ENCODE measurements at places on chromosomes 5 and 9.

- no peaks in the 10 kb centered on the region for H3K36me3 ChIP-seq
- no peak for DNase-seq
- H3K4me1 ChIP-seq: no peaks in the 10 kb centered on the region
- no peaks in the 10 kb centered on the region for H3K27me3 ChIP-seq
Observed at GRCh38 chr5:138372225-138372624, 19.7 kb downstream of the KDM3B start.

DNA sequence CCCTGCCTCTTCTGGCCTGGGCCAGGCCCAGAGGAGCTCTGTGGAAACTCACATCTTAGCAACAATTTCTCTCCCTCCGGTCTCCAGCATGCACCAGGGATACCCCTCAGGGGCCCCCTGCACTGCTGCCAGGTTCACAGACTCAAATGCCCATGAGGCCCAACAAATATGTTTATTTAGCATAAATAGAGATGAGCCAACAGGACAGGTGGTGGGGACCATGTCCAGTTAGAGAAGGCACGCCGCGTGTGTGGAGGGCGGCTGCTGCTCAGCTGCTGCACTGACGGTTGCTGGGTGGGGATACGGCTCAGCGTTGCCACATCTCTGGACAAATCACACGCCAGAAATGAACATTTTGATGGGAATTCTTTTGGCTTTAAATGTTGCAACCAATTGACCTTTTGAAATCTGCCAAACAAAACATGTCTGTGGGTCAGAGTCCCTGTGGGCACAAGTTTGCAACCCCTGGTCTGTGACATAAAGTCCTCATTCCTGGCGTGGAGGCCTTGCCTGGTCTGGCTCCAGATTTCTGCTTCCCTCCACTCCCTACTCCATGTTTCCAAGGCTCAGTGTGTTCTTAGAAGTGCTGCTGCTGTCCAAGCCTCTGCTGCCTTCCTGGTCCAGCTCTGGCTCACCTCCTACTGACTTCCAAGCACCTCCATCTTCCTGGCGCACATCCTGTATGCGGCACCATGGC lies 88.9 kb downstream of the AMBP start:
- no peak overlapping the region for H3K27ac ChIP-seq
- no peak for DNase-seq

GRCh38 chr9:16458696-16459420 lies 411.6 kb downstream of the BNC2 start:
- no peaks in the 10 kb centered on the region for H3K27me3 ChIP-seq
- no peak overlapping the region for H3K27ac ChIP-seq
- H3K4me3 ChIP-seq: no peak overlapping the region

GRCh38 chr9:115596021-115596745 lies 478.2 kb upstream of the TNC start:
- H3K27me3 ChIP-seq: no peaks in the 10 kb centered on the region
- H3K4me1 ChIP-seq: 0 out of 2 replicates have a peak, but pooled peaks cover 3% of the 10 kb centered on the region
- no peak overlapping the region for H3K27ac ChIP-seq
- no peak overlapping the region for H3K4me3 ChIP-seq

DNA sequence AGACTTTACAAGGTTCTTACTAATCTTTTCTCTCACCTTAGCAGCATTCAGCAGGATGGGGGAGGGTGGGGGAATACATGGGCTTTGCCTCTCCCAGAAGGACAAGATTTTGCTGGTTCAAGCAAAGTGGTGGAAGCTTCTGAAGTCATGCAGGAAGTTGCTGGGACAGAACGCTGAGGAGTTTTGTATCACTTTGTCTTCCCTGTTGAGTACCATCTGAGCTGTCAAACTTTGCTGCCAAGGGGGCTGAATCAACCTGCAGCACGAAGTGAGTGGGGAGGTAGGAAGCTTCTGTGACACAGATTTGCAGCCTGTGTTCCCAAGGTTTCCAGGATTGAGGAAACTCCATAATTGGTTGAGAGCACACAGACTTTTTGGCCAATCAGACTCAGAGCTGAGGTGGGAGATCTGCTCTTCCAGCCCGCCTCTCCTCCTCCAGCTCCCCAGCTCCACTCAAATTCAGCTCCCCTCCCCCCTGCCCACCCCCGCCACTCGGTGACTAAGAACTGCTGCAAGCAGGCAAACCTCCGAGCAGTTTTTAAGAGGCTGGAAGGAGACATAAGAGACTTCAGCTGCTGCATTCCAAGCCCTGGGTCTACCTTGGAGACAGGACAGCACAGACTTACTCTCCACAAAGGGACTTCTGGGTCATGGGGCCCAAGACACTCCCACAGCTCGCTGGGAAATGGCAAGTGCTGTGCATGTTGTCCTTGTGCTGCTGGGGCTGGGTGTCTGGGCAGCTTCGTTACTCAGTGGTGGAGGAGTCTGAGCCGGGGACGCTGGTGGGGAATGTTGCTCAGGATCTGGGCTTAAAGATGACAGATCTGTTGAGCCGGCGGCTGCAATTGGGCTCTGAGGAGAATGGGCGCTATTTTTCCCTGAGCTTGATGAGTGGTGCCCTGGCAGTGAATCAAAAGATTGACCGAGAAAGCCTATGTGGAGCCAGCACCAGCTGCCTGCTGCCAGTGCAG lies at the start of gene PCDHGC5:
Gene PCDHGC5, plus strand, starts transcription at position 491 of the 971 bp plus-strand sequence. Its CDS starts 160 bp downstream, at position 651.
- no peak within 1 kb of the TSS for H3K4me3 ChIP-seq
- H3K4me1 ChIP-seq: no peaks in the 10 kb centered on the region
- no peak within 1 kb of the TSS for H3K27ac ChIP-seq
- no peaks in the 10 kb centered on the region for H3K27me3 ChIP-seq

GRCh38 chr9:126989847-126990842 lies 75.6 kb downstream of the RALGPS1 start:
- H3K4me3 ChIP-seq: no peak overlapping the region
- no peak for DNase-seq
- H3K4me1 ChIP-seq: peaks cover 23% of the 10 kb centered on the region
- H3K36me3 ChIP-seq: no peaks in the 10 kb centered on the region
- H3K27me3 ChIP-seq: no peaks in the 10 kb centered on the region
